ENCODE measurements at places on chromosomes 4 and X.

DNA sequence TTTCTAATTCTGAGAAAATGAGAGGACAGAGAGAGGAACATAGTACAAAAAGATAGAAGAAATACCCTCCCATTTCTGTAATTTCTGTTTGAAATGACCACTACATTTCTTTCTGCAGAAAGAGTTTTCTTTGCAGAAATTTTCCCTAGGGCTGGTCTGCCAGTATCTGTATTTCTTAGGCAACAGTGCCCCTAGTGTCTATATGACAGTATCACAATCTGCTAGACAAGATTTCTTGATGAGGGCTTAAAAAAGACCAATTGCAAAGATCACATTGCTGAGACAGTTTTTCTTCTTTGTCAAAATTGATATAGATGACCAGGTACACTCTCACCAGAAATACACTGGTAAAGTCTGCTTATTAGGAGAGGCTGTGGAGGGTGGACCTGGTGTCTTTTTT lies 81.0 kb upstream of the ZDHHC15 start:
- DNase-seq, result peak; percentile 13

GRCh38 chrX:13790206-13791131 lies 26.4 kb downstream of the GPM6B start:
- no peak for DNase-seq

GRCh38 chr4:185238750-185239149 lies 29.4 kb downstream of the SNX25 start:
- DNase-seq, result no peak

GRCh38 chr4:116015549-116015948 lies 902.1 kb upstream of the NDST4 start:
- DNase-seq, result no peak

- no peak for DNase-seq
Measured at GRCh38 chr4:25065932-25066590, 35.3 kb upstream of the LGI2 start.

DNA sequence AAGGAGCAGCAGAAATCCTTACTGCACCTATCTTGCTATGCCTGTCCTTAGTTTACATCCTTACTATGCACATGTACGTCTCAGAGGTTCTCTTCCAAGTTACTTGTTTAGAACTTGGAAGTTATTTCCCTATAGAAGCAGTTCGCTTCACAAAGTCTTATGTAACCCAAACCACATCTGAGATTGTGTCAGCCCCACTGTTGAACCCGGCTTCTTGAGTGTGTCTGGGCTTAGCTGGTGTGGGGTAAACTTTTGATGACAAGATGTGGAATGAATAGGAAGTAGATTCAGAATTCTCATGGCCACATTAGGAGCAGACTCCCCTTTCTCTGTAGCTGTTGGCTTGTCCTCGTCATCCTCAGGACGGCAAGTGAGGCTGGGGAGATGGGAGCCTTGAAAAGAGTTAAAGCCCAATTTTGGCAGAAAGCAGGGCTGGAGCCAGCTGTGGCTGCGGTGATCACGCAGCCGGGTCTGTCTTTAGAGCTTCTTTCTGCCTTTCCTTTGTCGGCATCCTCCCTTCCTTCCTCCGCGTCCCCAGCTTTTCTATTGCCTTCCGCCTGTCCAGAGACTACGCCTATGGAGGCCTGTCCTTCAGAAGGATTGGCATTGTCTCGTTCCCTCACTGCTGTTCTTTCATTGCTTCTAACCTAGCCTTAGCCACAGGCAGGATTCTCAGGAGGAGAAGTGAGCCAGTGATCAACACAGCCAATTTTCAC lies 23.0 kb upstream of the LIMCH1 start:
- no peak for DNase-seq

DNA sequence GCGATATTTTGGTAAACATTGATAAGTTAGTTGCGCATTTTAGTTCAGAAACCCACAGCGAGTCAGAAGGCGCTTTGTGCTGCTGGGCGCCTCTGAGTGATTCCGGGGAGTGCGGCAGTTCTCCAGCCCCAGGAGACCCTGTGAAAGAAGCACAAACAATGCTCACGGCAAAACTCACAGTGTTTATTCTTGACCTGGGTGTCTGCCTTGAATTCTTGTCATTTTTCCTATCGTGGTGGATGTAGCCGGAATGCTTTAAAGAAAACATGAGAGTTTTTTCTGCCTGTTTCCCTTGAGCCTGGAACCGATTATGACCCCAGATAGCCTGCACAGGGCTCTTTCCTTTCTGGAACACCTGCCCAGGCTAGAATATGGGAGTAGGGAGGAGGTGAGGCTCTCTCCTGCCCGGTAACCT lies 6.7 kb downstream of the TBL1X start:
- no peak for DNase-seq

DNA sequence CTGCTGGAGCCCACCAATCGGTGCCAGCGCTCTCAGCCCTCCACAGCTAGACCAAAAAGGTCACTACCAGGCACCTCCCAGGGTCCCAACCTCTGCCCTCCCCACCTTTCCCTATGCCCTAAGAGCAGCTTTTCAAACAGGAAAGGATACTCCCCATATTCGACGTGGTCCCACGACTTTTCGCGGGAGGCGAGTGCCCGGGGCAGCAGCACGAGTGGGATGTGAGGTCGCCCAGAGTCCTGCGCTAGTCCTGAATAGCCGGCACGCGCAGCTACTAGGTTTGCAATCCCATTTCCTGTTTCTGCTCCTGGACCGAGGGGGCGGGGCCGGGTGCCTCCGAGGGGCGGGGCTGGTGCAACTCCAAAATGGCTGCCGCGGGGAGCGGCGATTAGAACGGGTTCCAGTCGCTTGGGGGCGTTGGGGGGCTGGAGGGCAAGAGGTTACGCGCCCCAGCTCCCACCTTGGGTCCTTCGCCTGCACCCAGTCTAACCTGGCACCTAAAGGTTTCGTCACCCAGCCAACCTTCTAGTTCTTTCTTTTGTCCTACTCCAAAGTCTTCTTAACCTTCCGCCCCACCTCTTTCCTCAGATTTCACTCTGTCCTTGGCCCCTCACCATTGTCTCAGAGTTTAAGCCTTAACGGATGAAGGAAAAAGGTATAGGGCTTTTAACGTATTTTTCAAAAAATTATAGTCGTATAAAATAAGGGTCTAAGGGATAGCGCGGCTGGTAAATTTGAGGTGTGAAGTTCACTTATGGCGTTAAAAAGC lies 85.0 kb upstream of the TENT5D start:
- no peak for DNase-seq

DNA sequence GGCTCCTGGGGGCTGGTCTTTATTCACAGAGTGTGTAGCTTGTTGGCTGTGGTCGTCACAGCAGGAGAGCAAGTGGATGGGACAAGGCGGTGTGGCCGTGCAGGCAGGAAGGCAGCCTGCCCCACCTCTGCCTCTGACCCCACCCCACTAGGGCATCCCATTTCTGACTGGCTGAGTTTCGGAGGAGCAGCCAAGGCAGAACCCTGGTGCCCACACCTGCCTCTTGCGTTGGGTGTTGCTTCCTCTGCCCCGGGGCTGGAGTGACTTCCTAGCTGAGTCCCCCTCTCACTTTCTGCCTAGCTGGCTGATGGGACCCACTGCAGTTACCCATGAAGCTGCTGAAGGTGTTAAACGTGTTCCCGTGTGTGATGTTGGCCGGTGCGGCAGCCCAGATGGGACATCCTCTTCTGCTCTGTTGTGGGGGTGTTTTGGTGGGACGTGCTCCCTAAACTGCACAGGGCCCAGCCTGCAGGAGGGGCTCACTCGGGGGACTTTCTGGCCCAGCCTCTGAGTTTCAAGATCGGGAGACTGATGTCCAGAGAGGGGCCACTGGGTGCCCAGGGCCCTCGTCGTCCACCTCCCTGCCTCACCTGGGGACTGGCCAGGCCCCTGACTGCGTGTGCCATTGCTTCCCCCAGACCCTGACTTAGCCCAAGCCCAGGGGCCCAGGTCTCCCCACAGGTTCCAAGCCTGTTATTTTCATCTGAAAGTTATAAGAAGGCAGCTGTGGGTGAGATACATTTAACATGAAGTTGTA lies 101.5 kb downstream of the PSAPL1 start:
- no peak for DNase-seq

- no peak for DNase-seq
Measured at GRCh38 chr4:23966725-23967124, 76.9 kb upstream of the PPARGC1A start.

Data from D721Med (cell line).